ENCODE measurements at places on chromosomes 3 and 15.

- DNase-seq, result no peak
Measured at GRCh38 chr3:133758964-133759739, 13.0 kb downstream of the TF start.

DNA sequence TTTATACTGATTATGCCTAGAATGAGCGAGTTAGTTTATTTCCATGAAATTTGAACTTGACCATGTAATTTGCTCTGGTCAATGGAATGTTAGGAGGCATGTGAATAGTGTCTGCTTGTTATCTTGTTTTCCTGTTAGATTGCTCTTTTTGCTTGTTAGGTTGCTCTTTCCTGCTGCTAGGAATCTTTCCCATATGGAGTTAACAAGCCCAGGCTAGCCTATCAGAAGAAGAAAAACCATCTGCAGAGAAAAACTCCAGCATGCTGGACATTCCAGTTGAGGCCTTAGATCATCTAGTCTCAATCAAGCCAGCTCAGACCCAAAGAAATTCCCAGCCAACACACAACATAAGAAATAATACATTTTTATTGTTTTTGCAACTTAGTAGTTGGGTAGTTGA is 470.2 kb upstream of the AGTR1 start:
- no peak for DNase-seq

- no peak for DNase-seq
Measured at GRCh38 chr3:41662288-41662687, 299.6 kb downstream of the ULK4 start.

GRCh38 chr3:132241776-132242514 is 75.3 kb upstream of the ACP3 start:
- no peak for DNase-seq

DNA sequence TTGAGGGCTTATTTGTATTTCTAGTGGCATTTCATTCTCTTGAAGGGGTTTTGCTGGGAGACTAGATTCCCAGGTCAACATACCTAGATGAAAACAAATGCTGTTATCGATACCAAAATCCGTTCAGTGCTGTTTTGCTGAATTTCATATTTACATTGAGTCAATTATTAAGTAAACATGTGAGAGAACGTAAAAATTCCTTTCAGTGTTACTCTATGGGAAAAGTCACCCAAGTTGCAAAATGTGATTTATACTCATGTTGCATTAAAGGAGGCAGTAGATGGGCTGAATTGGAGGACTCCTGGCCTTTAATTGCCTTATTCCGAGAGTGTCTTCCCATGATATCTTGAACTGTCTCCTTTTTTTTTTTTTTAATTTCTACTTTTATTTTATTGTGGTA is 1011.3 kb upstream of the NR2F2 start:
- DNase-seq, result no peak

- DNase-seq, result no peak
Measured at GRCh38 chr3:125480656-125481374, 39.2 kb downstream of the SNX4 start.

Measured in Jurkat, Clone E6-1 (cell line).